Natural killer cell treated with Interleukin-12 subunit alpha and Interleukin-12 subunit beta and Interleukin-15 and Interleukin-18, amount 100 ng/mL, for 72 hours (primary cell): ENCODE measurements at places on chromosomes 12 and 14. TPM values are rescaled to one million over a fixed set of nuclear protein-coding genes. Genes with fewer than 3 reads are reported as not detected.
A peak's percentile ranks its signal among the peaks of the same experiment; 100 is the strongest.

The SYCP3 gene
- total RNA-seq: 2.4 TPM

DNA sequence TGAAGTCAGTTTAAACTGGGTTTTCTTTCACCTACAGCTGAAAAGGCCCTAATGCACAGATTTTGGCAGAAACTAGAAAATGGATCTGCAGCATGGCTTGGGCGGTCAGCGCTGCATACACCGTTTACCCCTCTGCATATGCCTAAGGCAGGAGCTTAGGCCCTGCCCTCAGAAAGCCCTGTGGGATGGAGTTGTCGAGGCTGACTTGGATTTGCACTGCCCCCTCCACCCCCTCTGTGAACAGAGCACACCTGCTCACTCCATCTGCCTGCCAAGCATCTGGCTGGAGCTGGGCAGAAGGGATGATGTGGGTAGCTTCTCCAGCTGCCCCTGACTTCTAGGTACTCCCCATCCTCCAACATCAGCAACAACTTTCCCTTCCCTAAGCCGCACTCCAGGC lies 41.9 kb downstream of the TTC7B start:
- DNase-seq: no peak

DNA sequence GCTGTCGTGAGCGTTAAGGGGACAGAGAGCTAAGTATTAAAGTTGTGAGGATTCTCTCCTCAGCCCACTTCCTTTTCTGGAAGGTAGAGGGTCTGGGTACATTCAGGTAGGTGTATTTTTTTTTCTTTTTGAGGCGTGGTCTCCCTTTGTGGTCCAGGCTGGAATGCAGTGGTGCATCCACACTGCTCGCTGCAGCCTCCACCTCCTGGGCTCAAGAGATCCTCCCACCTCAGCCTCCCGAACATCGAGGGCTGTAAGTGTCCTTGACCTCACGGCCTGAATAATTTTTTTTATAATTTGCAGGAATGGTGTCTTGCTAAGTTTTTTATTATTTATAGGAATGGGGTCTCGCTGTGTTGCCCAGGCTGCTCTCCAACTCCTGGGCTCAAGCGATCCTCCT lies 1.4 kb downstream of the PUS1 start:
- DNase-seq: no peak

DNA sequence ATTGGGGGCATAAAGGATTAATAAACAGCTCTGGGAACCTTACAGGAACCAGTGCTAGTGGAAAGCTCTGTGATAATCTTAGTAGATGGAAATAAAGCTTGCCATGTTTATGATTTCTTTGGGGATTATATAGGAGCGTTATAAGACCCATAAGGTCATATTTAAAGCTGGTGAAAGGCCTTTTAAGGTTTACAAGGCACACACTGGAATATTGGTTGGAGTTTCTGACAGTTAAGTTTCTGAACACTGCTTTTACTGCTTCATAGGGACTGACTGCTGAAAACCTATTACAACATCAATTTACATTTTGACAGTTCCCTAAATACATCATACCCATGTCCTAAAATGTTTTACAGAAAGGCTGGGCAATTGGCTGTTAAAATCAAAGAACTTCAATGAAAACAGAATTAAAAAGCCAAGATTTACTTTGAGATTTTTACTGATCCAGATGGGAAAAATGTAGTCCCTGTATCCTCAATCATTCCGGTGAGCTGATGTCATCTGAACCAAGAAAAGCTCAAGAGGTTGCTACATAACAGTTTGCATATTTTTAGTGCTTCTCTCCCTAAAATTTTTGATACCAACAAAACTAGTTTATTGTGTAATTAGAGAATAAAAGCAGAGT lies 153.7 kb upstream of the IGF1 start:
- no peak for DNase-seq

DNA sequence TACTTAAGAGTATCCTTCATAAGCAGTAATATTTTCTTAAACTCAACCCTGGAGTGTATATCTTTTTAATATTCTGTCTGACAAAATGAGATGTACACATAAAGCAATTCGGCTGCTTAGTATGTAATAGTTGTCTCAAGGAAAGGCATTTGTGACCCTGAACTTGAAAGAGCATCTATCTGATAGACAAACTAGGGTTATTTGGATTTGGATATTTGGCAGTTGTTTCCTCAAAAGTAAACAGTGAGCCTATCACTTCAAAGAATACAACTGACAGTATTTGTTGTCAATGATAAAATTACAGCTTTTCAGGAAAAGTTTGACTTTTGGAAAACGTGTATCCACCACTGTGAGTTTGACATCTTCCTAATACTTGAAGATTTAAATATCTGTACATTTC lies 123.4 kb downstream of the TGFB3 start:
- no peak for DNase-seq

DNA sequence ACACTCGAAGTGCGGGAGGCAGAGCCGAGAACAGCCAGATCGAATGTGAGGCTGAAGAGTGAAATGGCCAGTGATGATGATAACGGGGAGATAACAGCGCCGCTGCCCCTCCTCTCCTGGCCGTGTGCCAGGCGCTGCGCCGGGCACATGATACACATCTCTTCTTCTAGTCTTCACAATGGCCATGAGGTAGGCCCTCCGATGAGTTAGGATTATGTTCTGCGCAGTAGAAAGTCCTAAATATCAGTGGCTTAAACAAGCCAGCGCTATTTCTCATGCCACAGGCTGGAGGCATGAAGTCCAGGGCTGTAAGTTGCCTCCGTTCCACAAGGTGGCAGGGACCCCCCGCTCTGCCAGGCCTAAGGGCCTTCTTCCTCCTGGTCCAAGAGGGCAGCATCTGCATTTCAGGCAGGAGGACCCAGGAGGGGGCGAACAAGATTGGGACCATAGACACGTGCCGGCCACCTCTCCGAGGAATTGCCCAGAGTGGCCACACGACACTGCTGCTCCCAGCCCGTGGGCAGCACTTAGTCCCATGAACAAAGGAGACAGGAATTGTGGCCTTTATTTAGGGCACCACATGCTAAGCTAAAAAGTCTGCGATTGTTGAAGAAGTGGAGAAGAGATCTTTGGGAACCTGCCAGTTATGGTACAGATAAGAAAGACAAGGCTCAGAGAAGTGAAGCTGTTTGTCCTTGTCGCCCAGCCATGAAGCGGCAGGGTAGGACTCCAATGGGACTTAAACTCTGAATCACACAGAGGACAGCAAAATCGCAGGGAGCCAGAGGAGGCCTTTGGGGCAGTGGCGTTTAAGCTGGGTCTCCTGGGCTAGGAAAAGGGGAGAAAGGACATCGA lies 10.9 kb upstream of the HVCN1 start:
- DNase-seq: no peak

- DNase-seq: no peak
Measured at GRCh38 chr14:104678346-104678745, 11.1 kb upstream of the INF2 start.

The SLC25A21 gene
- not detected for total RNA-seq

The ZFHX2 gene
- 4.9 TPM for total RNA-seq

- DNase-seq: no peak
Measured at GRCh38 chr12:48122065-48122834, 3.1 kb downstream of the PFKM start.

DNA sequence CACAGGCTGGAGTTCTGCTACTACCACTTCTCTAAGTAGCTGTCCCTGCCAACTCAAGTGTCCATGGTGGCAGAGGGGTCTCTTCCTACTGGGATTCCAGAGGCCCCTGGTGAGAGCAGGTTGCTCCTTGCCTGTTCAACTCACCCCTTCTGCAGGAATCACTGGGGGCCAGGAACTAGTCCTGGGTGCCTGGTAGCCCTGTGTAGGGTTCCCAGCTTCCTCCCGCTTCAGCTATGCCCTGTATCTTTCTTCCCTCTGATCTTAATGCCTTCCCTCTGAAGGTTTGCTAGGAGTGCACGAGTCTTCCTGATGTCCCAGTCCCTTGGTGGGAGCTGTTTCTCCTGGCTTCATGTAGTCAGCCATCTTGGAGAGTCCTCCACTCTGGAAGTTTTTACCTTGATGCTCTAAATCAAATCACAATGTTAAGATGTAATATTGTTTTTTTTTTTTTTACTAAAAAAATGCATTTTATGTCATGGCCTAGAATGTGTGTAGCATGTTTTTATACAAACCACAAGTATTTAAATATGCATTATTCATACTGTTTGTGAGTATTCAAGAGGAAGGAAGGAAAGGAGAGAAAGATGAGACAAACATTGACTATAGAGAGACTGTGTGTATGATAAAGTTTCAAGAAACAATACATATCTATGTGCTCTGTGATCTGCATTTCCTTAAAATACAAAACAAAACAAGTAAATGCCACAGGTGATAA lies 54.7 kb downstream of the FRS2 start:
- no peak for DNase-seq

The LRFN5 gene
- not detected for total RNA-seq

The PTPRQ gene
- not detected for total RNA-seq

DNA sequence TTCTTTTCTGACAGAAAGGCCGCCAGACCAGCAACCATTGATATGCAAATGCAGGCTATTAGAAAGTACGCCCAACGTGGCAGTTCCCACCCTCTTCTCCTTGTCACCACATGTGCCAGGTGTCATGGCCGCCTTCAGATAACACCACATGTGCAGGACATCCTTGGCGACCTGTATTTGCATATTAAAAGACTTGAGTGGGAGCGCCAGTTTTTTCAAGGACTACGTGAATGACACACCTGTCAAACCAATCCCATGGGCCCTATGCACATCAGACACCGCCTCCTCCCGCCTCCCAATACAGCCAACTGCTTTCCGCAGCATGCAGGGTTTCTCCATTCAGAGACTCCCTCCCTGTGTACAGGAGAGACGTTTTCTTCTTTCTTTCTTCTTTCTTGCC lies 318.6 kb upstream of the FAR2 start:
- DNase-seq: no peak

The SERPINA10 gene
- total RNA-seq: not detected

- DNase-seq: no peak
Measured at GRCh38 chr12:110742096-110742717, 484 bp downstream of the PPP1CC start.

DNA sequence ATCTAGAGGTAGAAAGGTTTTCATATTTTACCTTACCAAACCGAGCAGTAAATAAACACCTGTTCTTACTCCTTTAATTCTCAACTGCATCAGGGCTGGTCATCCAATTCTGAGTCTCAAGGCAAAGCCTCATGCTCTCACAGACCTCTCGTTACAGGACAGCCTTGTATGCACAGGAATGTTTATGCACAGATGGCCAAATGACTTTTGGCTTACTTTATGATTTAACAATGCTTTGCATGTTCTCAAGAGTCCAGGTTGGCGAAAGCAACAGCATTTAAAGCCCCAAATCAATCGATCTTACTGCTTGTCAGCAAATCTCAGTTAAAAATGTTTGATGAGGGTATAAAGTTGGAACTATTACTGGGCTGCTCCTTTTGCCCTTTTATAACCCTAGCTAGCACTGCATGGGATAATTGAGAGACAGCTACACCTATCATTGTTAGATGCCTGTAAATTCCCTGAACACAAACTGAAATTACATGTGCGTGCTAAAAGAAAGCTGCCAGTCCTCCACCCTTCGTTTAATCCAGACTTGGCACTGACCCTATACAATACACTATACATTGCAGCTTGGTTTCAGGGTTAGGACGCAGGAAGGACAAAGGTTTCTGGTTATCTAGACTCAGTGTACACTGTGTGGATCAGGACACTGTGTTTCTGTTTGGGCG lies 63.6 kb downstream of the TMCC3 start:
- no peak for DNase-seq

The PRKD1 gene
- not detected for total RNA-seq

- no peak for DNase-seq
Measured at GRCh38 chr14:34368115-34368970, 93.7 kb downstream of the SPTSSA start.

The CD4 gene
- 5.4 TPM for total RNA-seq

GRCh38 chr14:76109087-76109880 lies 42.4 kb upstream of the GPATCH2L start:
- no peak for DNase-seq

GRCh38 chr12:83136411-83136810 lies 449.7 kb downstream of the TMTC2 start:
- DNase-seq: no peak

DNA sequence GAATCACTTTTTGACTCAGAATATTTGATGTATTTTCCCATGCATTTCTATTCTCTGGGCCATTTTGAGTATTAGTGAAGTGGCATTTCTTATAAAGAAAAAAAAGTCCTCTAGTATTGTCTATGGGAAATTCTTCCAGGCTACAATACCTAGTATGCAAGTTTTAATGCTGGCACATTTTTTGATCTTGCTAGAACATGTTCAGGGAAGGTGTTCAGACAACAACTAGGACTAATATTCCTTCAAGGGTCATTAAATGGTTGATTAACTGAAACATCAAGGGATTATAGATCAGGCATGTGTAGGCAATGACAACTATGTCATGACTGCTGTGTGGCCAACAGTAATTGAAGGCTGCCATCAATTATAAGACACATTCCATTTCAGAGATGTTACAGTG lies 7.7 kb downstream of the CCDC184 start:
- DNase-seq: no peak

The KRT3 gene
- total RNA-seq: not detected

The RNF10 gene
- total RNA-seq: 279 TPM

- DNase-seq: no peak
Measured at GRCh38 chr12:29622251-29622650, 124.8 kb upstream of the OVCH1 start.

- DNase-seq: peak; percentile 87
Measured at GRCh38 chr14:99055816-99056215, 216.2 kb downstream of the BCL11B start.

GRCh38 chr12:15165012-15165659 lies 56.1 kb downstream of the RERG start:
- no peak for DNase-seq

- DNase-seq: no peak
Measured at GRCh38 chr12:102568276-102568675, 87.9 kb upstream of the IGF1 start.

GRCh38 chr12:9851050-9851449 lies 18.1 kb downstream of the CLEC2B start:
- DNase-seq: no peak
